ENCODE measurements at places on chromosomes 4 and X.

DNA sequence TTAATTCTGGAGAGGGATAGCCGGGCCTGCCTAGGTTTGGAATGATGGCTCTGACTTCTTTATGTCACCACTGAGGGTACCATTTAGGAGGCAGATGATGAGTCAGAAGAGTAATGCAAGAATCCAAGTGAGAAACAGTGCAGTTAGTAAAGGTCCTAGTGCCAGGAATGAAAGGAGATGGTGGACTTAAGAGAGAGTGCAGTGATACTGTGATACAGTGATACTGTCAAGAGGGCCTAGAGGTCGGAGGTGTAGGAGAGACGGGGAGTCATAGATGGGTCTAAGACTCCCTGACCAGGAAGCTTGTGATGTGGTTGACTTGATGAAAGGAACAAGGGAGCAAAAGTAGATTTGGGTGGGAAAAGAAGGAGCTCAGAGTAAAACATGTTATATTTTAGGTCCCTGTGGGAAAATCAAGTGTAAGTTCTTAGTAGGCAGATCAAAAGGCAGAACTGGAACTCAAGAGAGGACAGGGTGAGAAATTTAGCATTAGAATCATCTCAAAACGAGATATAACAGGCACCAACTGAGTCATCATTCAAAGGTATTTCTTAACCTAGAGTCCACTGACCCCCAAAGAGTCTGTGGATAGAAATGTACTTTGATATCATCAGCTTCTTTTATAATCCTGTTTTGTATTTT, 85.0 kb downstream of the NFKB1 start:
- no peak for DNase-seq

DNA sequence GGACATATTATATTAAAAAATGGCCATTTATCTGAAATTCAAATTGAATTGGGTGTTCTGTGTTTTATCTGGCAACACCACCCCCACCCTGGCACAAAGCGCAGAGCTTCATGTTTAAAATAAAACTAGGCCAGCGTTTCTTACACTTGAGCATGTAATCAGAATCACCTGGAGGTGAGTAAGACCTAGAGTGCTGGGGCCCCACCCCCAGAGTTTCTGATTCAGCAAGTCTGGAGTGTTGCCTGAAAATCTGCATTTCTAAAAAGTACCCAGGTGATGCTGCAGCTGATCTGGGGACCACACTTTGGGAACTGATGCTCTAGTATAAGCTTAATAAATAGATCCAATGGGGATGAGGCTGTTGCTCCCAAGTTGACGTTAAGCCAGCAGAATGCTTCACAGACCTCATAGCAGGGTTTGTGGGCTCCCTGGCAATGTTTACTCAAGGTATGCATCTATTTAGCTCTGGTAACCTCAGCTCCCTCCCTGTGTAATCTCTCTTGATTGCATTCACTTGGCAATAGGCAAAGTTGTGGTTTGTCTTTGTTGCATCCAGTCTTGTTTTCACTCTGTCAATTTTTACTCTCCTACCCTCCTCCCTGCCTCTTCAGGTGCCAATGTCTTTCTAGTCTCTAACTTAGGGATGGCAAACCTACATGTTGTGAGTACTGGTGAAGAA, 99.8 kb upstream of the TEX13D start:
- no peak for DNase-seq

DNA sequence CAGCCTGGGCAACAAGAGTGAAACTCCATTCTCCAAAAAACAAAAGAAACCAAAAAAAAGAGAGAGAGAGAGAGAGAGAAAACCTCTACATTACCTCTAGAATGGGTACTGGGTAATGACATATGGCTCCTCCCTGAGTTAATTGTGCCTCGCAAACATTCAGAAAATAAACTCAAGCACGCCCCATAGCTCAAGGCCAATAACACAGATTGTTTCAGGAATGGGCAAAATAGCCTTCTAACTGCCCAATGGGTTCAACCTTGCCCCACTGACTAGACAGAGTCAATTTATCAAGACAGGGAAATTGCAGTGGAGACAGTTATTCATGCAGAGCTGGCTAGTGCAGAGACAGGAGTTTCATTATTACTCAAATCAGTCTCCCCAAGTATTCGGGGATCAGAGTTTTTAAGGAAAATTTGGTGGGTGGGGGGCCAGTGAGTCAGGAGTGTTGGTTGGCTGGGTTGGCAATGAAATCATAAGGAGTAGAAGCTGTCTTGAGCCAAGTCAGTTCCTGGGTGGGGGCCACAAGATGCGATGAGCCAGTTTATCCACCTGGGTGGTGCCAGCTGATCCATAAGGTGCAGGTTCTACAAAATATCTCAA, 25.1 kb downstream of the NIPAL1 start:
- no peak for DNase-seq

DNA sequence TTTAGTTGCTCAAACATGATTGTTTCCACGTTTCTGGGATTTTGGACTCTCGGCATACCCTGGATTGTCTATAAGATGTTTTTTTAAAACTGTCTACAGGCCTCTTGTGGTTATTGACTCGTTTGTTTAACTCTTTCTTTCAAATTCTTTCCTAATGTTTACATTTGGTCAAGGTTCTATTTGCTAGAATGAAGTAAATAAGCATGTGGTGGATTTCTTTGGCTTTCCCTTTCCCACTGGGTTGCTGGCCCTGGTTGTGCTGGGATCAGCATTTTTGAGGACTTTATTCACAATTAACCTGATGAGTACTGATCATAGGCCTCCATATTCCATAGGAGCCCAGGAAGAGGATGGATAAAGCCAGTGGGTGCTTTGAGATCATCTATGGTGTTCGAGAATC, 11.1 kb upstream of the GPR101 start:
- DNase-seq: no peak

DNA sequence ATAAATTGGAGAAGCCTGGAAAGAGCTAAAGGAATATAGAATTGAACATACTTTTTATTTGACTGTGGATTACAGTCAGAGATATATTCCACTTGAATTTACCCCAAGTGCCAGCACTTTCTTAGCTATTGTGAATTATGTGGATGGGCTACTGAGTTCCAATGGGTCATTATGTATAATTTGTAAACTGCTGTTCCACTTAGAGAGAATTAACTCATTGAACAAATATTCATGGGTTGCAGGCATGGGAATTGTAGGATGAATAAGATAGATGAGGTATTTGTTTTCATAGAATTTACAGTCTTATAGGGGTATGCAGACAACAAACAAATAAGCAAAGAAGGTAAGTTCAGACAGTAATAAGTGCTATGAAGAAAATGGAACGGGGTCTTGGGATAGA, 195.7 kb downstream of the SHROOM3 start:
- DNase-seq: no peak

Data from neural progenitor cell (in vitro differentiated cells).